H9 (cell line): ENCODE measurements at places on chromosomes 3 and 15.

DNA sequence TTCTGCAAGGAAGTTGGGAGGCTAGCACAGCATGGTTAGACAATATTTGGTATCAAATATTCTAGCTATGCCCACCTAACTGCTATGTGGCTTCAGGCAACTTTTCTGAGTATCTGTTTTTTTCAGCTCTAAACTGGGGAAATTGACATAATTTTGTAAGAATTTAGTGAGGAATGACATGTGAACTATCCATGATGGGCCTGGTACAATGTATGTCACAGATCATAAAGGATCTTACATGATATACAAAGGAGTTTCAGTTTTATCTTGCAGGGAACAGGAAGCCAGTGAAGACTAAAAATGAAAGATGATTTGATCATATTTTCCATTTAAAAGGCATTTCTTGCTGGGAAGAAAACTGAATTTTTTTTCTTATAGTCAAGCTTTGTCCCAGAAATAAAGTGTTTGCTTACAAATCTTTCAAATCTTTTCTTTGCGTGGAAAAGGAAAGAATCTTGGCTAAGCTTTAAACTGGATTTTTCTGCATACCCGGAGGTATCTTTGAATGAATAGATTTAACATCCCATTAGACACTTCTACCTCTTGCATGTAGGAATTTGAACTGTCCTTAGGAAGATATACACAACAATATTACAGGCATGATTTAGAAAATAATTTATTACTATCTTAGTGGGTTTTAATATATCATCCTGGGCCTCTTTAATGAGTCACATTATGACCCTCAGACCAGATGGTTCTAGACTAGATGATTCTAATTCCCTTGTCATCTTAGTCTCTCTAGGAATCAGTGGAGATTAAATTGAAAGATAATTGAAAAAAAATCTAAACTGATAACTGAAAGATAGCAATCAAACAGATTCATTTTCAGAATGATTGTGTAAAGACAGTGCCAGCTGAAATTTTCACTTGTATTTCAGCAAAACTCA lies 436.0 kb upstream of the THBS1 start:
- no peak overlapping the region for H3K4me3 ChIP-seq
- H3K27ac ChIP-seq = no peak overlapping the region
- H3K36me3 ChIP-seq = no peaks in the 10 kb centered on the region
- H3K4me1 ChIP-seq = no peaks in the 10 kb centered on the region

- no peak overlapping the region for H3K27ac ChIP-seq
- no peak for DNase-seq
- H3K36me3 ChIP-seq = peaks cover 6% of the 10 kb centered on the region; the same call in 1 of the 2 replicates
- H3K4me3 ChIP-seq = no peak overlapping the region
- no peaks in the 10 kb centered on the region for H3K27me3 ChIP-seq
- no peaks in the 10 kb centered on the region for H3K4me1 ChIP-seq
Observed at GRCh38 chr15:100033140-100033857, 300.1 kb upstream of the LYSMD4 start.

GRCh38 chr3:188278717-188279324 lies 124.9 kb downstream of the LPP start:
- H3K27ac ChIP-seq = no peak overlapping the region
- H3K36me3 ChIP-seq = 0 out of 2 replicates have a peak, but pooled peaks cover 3% of the 10 kb centered on the region
- H3K27me3 ChIP-seq = no peaks in the 10 kb centered on the region
- H3K4me1 ChIP-seq = no peaks in the 10 kb centered on the region
- DNase-seq = no peak
- H3K4me3 ChIP-seq = no peak overlapping the region

GRCh38 chr3:62955126-62955525 lies 79.9 kb upstream of the CADPS start:
- no peak overlapping the region for H3K27ac ChIP-seq
- no peak overlapping the region for H3K4me3 ChIP-seq
- peaks cover 5% of the 10 kb centered on the region; the same call in 1 of the 2 replicates for H3K4me1 ChIP-seq
- H3K36me3 ChIP-seq = peaks cover 65% of the 10 kb centered on the region
